ENCODE measurements at places on chromosomes 7 and 10.

DNA sequence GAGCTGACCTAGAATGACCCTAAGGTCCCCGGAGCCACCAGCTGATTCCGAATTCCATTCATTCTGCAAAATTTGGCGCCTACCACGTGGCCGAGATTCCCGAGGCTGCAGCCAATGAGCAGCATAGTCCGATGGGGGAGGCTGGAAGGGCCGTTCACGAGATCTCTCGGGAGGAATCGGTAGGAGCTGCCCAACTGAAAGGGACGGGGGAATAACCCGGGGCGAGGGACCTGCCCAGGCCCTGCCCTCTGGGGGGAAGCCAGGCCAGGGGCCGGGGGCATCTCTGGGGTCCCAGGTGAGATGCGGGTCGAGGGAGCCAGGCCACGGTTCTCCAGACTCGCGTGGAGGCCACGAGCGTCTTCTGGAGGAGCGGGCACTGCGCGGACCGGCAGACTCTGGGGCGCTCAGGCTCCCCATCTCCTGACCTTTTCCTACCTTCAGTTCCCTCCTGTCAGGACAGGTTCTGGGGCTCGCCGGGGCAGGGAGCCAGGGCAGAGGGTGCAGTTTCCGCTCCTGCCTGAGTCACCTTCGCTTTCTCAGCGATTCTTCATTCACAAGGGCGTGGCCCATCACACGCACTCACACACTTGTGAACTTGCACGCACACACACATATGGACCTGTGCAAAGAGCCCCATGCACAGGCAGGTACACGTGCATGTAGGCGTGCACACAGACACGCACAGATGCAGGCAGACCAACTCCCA, 173.4 kb downstream of the RNF216 start:
- no peak for DNase-seq

GRCh38 chr7:5296611-5297226, 14.0 kb downstream of the SLC29A4 start:
- no peak for DNase-seq

- no peak for DNase-seq
Observed at GRCh38 chr10:113022265-113022664, 72.2 kb downstream of the TCF7L2 start.

DNA sequence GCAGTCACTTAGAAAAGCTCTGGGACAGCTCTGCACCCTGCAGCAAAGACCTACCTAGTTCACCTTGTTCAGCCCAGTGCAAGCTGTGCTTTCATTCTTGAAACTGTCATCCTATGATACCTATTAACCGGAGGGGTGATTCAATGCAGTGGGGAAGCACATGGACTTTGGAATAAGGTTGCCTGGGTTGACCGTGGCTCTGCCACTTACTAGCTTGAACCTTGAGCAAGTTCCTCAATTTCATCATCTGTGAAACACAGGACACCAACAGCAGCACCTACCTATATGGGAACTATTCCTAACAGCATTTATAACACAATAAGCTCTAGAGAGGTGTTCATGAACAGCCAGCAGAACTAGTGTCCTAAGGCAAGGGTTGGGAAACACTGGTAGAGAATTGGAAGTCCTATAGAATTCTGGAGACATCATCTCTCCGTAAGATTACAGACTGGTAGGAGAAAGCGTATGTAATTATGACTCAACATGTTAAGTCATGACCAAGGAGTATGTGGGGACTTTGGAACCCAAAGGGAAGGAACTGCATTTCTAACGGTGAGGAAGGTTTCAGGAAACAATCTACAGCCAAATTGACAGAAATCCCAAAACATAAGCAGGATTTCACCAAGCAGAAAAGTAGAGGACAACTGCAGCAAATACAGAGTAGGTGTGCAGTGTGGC, 270.0 kb downstream of the USP6NL start:
- no peak for DNase-seq

GRCh38 chr7:10939237-10939910, 34.3 kb upstream of the PHF14 start:
- no peak for DNase-seq

GRCh38 chr10:97065686-97066660, 119.8 kb downstream of the SLIT1 start:
- no peak for DNase-seq

DNA sequence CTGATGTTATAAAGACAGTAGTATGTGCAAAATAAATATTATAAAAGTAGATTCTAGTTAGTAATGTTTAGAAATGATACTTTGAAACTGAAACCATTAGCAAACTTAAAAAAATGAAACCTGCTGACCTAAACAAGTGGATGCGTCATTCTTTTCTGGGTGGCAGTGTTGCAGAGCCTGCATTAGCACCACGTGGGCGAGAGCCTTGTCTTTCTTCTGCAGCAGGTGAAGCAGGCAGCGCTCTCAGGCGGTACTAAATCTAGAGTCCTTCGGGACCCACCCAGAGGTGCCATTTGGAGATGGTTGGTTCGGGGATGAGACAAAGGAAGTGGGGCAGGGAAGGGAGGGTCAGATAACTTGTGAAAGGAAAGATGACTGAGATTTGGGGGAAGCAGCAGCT, 759.1 kb upstream of the IGFBP3 start:
- no peak for DNase-seq

DNA sequence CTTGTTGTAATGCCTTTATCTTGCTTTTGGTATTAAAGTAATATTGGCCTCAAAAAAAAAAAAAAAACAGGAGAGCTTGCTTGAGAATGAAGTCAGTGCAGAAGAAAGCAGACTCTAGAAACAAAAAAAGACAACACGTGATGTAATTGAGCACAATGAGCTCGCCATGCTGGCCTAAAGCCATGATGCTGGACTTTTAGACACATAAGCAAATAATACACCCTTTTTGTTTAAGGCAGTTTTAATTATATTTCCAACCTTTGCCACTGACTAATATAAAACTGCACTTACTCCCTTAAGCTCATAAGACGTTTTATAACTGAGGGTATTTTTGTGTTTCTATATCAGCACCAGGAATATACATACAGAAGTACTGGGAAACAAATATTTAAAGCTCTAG, 798.3 kb downstream of the KCNMA1 start:
- no peak for DNase-seq

GRCh38 chr7:1673581-1674118, 3.6 kb downstream of the ELFN1 start:
- DNase-seq = no peak

- no peak for DNase-seq
Observed at GRCh38 chr7:66150471-66150870, 35.8 kb downstream of the CRCP start.

DNA sequence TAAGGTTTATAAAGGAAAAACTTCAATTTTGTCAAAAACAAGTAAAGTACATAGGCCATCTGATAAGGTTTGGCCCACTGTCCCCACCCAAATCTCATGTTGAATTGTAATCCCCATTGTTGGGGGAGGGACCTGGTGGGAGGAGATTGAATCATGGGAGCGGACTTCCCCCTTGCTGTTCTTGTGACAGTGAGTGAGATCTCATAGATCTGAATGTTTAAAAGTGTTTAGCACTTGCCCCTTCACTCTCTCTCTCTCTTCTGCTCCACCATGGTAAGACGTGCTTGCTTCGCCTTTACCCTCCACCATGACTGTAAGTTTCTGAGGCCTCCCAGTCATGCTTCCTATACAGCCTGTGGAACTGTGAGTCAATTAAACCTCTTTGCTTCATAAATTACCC, 18.2 kb downstream of the MRPL32 start:
- no peak for DNase-seq

DNA sequence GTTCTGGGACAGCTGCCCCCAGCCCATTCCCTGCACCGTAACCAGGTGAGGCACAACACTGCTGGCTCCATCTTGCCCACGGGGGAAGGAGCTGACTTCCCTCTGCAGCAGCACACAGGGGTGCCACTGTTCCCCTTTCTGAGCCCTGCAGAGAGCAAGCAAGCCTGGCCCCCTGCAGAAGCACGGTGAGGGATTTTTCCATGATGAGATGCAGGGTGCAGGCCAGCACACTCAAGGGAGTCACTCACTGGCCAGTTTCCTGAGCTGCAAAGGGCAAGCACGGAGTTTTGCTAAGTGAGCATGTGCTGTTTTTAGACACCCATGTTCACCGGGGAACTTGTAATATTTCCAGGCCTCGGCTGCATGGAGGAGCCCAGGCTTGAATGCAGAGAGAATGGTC, 176.6 kb downstream of the PIP4K2A start:
- no peak for DNase-seq

DNA sequence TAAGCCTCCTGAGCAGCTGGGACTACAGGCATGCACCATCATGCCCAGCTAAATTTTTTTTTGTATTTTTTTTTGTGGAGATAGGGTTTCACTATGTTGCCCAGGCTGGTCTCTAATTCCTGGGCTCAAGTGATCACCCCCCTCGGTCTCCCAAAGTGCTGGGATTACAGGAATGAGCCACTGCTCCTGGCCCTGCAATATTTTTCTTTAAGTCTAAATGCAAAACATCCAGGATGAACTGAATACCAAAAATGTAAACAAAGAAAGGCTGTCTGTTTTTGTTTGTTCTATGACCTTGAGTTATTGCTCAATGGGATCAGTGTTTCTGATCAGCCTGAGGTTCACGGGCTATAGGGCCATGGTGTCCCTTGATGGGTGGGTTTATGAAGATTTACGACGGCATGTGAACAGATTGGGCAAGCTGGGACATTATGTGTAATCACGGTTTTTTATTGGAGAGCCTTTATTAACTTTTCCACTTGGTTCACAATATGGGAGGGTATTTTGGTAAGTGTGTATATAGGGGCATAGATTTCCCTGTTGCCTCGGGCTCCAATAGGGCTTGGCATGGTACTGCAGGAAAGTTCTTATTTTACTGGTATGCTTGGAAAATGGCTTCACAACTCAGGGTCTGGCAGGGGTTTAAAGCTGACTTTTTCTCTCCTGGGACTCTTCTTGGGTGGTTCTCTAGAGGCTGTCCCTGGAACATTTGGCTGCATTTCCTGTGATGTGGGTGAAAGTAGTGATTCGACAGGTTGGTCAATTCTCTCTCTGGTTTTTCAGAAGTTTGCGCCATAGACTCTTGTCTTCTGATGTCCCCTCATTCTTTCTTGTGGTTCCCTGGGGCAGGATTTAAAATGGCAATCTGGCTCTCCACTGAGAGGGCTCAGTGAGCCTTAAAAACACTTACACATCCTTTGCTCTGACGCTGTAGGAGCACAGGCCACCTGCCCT, 41.6 kb downstream of the MRPS33 start:
- DNase-seq = no peak

- no peak for DNase-seq
Observed at GRCh38 chr7:80950550-80950967, 31.7 kb upstream of the SEMA3C start.

GRCh38 chr7:155805826-155806095, 6.5 kb downstream of the SHH start:
- no peak for DNase-seq
